ENCODE measurements at places on chromosomes 1 and 21.

GRCh38 chr1:182716740-182717720 is 32.6 kb upstream of the RGS8 start:
- DNase-seq, result no peak

DNA sequence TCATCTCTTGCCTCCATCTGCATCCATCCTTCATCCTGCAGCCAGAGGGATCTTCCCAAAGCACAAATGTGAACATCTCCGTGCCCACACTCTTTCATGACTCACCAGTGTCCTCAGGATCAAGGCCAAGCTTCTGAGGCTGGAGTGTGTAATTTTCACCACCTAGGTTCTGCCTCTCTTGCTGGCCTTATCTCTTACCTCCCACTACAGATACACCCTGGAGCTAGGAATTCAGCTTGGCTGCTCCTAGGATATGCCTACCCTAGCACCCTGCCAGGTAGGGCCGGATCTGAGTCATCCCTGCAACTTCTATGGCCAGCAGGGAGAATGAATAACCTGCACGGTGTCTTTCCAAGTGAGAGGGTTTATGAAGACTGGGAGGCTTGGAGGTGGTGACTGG is 208.7 kb upstream of the CSF3R start:
- no peak for DNase-seq

DNA sequence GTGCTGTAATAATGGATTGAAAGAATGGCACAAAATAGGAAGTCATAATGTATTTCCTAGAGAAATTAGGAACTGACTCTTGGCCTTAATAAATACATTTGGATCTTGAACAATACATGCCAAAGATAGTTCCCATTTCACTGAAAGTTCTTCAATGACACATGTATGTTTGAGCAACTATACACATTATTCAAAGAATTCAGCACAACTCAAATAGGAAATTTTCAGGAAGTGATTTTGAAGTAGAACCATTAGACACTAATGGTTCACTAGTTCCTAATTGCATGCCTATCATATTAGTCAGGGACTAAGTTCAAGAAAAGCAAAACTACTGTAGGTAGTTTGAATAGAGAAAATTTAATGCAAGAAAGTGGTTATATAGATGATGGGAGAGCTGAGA is 404.7 kb downstream of the LMO4 start:
- no peak for DNase-seq

DNA sequence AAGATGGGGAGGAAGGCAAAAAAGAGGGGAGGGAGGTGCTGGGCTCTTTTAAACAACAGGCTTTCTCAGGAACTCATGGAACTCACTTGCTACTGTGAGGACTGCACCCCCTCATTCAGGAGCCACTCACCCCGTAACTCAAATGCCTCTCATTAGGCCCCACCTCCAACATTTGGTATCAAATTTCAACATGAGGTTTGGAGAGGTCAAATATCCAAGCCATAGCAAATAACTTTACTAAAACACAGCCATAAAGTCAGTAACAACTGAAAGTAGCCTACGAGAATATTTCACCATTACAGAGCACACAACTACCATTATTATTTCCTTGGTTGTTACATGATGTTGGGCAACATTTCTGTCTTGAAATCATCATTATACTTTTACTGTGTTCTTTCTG is 13.1 kb upstream of the DMRTB1 start:
- no peak for DNase-seq

Measured in hepatic stellate cell (primary cell).